ENCODE measurements at places on chromosomes 13 and 19. TPM values are rescaled to one million over a fixed set of nuclear protein-coding genes. Genes with fewer than 3 reads are reported as not detected.

DNA sequence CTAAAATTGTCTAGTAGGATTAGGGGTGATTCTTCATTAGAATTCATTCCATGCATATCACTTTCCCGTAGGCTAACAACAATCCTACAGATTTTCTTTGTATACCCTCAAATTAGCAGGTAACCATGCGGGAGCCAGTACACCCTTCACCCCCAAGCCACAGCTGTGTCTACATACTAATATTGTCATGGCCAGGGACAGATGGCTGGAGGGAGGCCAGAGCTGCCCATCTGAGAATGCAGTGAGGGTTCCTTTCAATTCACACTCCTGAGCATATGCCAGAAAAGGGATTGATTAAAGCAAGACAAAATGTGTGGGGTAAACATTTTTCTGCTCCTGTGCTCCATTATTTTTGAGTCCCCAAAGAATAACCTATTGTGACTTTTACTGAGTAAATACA, 68.9 kb downstream of the FREM2 start:
- no peak for DNase-seq

DNA sequence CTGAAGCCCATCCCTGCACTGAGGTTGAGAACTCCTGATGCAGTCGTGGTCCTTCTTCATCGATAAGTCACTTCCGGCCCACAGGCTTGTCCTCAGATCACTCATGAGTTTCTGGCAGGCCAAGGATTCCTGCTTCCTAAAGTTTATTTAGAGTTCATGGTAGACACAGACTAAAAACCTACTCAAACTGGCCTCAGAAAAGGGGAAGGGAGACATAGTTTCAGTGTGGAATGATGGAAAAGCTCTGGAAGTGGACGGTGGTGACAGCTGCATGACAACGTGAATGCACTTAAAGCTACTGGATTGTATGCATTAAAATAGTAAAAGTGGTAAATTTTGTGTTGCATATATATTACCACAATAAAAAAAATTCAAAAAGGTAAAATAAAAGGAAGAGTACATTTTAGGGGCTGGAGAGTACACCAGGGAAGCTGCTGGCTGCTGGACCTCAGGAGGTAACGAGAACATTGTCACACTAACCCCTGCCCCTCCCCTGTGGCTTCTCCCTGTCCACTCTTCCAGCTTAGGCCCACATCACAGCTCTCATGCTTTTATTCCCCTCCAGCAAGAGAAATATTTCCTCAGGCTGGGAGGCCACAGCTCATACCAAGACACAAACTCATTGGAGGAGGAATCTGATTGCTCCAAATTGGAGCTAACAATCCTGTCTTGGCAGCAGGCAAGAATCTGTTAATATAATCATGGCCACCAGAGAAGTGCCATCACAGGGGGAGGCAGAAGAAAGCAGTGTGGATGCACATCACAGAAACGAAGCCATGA, 741.0 kb downstream of the UQCRFS1 start:
- DNase-seq: no peak

Gene LILRA1
- not detected for total RNA-seq

- no peak for DNase-seq
Measured at GRCh38 chr19:19140476-19140875, 2.2 kb upstream of the TMEM161A start.

All from activated CD8-positive, alpha-beta memory T cell treated with anti-CD3 and anti-CD28 coated beads, Interleukin-2, amount 10 ng/mL, durations not matched to agents 7 days and 5 days (primary cell).